ENCODE measurements at places on chromosomes 2 and 18.

DNA sequence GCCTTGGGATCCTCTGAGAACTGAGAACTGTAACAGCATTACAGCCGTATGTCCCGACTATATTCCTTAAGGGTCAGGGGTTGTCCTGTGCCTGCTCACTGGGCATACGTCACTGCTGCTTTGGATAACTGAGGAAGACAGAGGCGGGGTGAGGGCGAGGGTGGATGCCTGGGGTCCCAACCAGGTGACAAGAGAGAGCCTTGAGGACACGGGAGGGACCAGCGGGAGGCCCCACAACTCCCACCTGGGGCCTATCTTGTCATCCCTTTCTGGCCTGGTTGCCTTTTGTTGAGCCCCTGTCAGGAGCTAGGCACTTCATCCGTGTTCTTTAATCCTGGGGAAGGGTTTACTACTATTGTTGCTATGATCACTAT is 28.8 kb downstream of the INPP5D start:
- DNase-seq = no peak

DNA sequence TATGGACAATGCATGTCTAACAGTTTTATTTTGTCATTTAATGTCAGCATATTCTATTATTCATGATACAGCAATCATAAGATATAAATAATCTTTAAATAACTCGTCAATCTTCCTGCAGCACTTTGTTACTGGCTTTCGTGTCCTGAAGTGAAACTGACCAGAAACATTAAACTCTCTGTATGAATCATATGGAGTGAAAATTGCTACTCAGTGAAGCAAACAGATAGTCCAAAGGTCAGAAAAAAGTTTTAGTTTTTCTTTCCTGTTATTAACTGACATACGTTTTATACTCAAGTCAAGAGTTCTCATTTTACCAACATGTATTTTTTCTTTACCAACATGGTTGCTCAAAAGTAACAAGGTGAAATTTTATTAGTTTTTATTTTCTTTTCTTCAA is 106.8 kb upstream of the GALNT5 start:
- DNase-seq = no peak

- no peak for DNase-seq
These were observed 83.6 kb upstream of the MGAT5 start for GRCh38 chr2:134170294-134170693.

- no peak for DNase-seq
These were observed 1094.7 kb upstream of the GYPC start for GRCh38 chr2:125561302-125561701.

GRCh38 chr2:240796543-240797499 is 23.2 kb downstream of the KIF1A start:
- DNase-seq = no peak

- DNase-seq = no peak
These were observed 2.3 kb downstream of the MYO1B start for GRCh38 chr2:191247381-191248057.

DNA sequence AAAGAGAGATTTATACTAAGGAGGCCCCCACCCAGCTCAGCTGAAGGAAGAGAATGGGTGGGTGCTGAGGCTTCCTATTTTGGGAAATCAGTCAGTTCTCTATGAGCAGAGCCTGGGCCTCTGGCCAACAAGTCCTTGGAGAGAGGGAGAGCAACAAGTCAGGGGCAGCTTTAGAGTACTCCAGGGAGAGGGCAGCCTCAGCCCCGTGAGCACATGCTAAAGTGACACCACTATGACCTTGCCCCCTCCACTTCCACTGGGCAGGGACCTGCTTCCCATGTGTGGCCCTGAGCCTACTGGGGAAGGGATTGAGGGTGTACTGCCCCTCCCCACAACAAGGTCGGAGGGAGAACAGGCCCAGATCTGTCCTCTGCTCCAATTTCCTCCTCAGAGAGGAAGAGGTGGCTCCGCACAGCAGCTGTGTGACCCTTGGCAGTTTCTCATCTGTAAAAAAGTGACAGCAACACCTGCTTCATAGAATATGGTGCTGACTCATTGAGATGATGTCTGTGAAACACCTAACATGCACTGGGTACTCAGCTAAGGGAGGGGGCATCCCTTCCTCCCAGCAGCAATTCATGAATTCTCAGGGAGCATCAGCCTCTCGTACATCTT is 72.9 kb downstream of the CLHC1 start:
- no peak for DNase-seq

- no peak for DNase-seq
These were observed 7.7 kb downstream of the HMSD start for GRCh38 chr18:63956755-63957154.

GRCh38 chr2:230893338-230893737 is 28.6 kb downstream of the ITM2C start:
- no peak for DNase-seq

DNA sequence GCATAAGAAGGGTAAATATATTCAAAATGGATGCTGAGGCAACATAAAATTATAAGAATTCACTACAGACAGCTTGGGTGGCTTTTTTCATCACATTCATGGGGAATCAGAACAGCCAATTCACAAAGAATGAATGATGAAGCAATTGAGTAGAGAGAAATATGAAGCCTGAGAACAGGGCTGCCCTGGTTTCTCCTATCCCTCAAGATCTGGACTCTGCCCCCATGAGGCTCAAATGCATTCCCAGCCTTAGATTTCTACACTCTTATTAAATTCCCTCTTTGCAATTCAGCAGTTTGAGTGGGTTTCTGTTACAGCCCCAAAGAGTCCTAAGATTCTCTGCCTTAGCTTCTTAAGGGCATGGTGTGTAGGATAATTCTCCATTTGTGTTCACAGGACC is 172.5 kb downstream of the MAIP1 start:
- DNase-seq = no peak

DNA sequence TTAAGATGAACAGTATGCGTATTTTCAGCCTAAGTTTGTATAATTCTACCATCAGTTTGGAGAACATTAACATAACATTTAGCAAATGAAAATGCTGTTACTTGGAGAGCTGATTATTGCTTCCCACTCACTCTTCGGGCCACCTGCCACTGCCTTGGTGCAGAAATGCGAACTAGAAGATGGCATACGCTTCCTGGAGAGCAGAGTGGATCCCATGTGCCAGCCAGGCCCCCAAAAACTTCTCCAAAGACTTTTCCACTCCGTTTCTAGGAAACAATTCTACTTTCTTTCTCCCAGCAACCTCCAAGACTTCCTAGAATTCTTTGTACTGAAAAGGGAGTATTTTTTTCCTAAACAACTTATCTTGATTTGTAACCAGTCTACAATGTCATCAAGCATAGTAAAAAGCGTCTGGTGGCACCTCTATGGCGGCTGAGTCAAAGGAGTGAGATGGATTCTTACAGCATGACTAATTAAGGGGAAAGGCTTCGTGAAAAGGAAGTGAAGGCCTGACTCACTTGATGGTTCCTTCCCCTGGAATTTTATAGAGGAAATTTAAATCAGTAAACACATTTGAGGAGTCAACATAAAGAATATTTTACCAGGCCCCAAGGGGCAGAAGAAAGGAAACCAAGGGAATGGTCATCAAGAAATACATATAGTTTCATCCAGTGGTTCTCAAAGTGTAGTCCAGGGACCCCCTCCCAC is 36.6 kb downstream of the FEZ2 start:
- no peak for DNase-seq

GRCh38 chr2:207133458-207133819 is 32.3 kb downstream of the KLF7 start:
- no peak for DNase-seq

- DNase-seq = no peak
These were observed 487.2 kb downstream of the DCDC2C start for GRCh38 chr2:4190548-4190947.

DNA sequence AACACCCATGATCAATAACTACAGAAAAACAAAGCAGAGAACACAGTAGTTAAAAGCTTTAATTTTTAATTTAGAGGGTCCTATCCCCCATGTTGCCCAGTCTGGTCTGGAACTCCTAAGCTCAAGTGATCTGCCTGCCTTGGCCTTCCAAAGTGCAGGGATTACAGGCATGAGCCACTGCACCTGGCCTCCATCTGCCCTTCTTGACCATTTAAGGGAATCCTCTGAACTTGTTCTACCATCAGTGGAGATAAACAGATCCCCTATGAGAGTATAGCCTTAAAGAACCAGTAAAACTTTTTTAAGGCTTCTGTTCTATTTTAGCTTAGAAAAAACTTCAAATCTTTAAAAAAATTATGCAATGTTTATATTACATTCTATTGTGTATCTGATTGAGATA is 13.5 kb upstream of the ATP5MC3 start:
- DNase-seq = no peak

DNA sequence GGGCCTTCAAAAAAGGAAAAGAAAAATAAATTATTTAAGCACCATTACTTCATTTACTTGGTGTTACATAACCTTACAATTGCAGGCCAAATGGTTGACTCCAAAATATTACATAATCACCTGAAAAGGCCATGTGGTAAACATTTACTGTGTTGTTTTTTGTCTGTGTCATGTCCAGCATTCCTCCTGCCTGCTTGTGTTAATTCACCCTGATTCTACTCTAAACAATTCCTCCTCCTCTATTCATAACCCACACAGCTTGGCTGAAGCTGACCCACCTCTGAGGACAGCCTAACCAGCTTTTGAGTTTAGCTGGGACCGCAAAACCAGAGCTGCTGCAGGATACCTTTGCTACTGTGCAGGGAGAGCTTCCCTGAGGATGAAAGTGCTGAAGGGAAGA is 35.4 kb downstream of the TMX3 start:
- DNase-seq = no peak

DNA sequence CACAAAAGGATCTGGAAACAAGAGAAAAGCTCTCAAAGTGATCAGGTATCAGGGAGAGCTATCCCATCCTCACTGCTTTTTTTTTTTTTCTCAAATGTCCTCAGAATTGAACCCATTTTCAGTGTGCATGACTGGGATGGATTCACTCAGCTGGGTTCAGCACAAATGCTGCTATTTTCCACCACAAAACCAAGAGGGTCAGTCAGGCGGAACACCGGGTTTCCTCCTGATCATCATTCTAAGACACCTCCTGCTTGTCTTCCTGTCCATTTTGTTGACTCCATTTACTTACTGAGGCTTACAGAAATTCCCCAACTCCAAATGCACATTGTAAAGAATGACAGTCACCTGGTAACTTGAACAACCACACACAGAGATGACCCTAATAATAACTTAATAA is 39.9 kb downstream of the CYRIA start:
- DNase-seq = no peak

DNA sequence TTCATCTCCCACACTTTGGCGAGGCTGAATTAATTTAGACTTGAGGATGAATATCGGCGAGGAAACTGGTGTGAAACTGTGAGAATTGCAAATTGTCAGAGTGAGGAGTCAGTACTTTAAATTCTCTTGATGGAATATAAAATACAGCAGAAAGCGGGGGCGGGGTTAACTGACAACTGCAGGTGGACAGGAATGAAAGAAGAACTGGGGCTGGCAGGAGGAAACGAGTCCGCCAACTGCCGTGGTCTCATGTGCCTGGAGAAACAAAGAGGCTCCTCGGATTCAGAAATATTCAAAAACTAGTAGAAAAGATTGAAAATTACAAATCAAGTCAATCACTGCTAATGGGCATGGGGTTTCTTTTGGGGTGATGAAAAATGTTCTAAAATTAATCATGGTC is 44.3 kb downstream of the MOGAT1 start:
- no peak for DNase-seq

- DNase-seq = no peak
These were observed 332.5 kb downstream of the PID1 start for GRCh38 chr2:228938629-228939028.

DNA sequence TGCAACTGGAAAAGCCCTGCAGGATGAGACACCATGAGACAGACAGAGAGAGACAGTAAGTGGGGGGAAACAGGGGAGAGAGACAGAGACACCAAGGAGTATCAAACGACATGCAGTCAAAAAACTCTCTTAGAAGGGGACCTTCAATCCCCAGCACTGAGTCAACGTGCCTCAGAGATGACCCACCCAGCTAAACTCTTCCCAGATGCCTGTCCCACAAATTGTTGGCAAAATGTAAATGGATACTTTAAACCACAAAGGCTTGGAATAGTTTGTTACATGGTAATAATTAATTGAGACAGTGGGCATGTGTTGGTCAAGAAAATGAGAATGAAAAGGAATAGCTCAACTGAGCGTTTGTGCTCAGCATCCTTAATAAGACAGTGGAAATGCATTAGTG is 98.3 kb downstream of the GRB14 start:
- DNase-seq = no peak

DNA sequence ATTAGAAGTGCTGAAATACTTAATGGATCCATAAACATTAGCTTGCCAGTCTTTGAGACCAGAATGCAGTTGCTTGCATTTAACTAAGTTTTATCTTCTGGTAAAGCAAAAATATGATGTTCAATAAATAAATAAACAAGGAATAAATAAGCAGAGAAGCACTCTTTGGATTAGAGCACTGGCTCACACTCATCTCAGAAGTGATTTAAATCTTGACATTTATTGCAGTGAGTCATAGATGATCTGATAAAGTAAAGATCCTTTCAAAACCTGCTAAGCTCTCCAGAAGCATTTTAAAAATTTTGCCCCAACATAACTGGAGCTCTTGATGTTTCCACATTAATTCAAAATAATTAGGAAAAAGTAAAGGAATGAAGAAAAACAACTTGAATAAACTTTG is 66.8 kb downstream of the KYNU start:
- DNase-seq = no peak

- DNase-seq = no peak
These were observed 22.2 kb downstream of the TSN start for GRCh38 chr2:121777699-121778058.

DNA sequence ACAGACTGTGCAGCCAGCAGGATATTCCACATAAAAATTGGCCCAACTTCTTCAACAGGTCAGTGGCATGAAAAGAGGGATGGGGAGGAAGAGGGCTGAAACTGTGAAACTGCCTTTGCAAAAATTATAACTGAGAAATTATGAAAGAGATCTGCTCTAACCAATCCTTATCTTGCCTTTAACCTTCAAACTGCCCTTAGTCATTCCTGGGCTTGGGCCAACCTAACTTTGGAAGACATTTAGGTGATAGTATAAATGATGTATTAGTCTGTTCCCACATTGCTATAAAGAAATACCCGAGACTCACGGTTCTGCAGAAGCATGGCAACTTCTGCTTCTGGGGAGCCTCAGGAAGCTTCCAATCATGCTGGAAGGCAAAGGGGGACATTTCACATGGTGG is 74.5 kb downstream of the RPL31 start:
- DNase-seq = no peak

- DNase-seq = no peak
These were observed 336.6 kb upstream of the CWC22 start for GRCh38 chr2:180343528-180344345.

DNA sequence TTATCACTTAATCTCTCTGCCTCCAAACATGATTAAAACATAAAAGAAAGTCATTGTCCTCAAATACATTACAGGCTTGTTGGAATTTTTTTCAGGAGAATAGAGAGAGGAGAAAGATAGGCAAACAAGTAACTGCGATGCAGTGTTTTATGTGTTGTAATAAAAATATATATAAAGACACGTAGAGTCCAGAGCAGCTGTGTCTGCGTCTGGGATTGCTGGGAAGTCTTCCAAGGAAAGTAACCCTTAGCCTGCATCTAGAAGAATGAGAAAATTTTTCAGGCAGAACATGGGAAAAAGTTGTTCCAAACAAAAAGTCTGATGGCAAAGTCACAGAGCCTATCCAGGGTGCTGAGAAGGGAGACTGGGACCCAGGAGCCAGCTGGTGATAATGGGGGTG is 91.8 kb upstream of the ST6GAL2 start:
- DNase-seq = no peak

All from stimulated activated CD8-positive, alpha-beta memory T cell treated with anti-CD3 and anti-CD28 coated beads, Interleukin-7, amount 100 ng/mL, for 1 hour (primary cell).